ENCODE measurements at places on chromosomes 3 and 15.

DNA sequence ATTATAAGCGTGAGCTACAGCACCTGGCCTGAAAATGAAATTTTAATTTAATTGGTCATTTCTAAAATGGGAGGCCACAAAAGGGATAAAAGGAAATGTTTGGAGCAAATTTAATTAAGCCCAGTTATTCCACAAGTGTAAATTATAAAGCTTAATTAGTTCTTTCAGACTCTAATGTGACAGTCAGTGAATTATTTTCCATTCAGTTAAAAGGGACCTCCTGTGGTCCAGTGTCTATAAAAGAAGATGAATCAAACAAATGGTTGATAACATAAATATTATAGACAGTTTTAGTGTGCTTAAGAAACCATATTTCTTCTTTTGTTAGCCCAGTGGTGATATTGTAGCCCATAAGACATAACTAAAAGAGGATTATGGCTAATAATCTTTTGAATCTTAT is 66.4 kb downstream of the CNOT10 start:
- DNase-seq, result no peak

DNA sequence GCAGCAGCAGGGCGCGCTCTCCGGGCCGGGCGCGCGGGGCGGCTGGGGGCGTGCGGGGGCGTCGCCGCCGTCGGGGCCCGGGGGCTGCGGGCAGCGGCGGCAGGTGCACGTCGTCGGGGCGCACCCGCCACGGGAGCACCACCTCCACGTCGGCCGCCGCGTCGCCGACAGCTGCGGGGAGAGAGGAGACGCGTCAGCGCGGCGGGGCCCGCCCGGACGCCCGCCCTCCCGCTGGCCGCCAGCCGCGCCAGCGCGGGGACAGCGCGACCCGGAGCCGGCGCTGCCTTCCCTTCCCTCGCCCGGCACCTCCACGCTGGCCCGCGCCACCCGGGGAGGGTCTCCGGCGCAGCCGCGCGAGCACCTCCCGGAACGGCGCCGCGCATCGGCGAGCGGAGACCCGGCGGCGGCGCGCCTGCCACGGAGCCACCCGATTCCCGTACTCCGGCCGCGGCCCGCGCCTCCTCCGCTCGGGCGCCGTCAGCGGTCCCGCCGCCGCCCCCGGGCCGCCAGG is 481 bp downstream of the ADAMTS17 start:
- DNase-seq, result no peak

- DNase-seq, result no peak
Measured at GRCh38 chr15:38748710-38749109, 184.1 kb upstream of the RASGRP1 start.

DNA sequence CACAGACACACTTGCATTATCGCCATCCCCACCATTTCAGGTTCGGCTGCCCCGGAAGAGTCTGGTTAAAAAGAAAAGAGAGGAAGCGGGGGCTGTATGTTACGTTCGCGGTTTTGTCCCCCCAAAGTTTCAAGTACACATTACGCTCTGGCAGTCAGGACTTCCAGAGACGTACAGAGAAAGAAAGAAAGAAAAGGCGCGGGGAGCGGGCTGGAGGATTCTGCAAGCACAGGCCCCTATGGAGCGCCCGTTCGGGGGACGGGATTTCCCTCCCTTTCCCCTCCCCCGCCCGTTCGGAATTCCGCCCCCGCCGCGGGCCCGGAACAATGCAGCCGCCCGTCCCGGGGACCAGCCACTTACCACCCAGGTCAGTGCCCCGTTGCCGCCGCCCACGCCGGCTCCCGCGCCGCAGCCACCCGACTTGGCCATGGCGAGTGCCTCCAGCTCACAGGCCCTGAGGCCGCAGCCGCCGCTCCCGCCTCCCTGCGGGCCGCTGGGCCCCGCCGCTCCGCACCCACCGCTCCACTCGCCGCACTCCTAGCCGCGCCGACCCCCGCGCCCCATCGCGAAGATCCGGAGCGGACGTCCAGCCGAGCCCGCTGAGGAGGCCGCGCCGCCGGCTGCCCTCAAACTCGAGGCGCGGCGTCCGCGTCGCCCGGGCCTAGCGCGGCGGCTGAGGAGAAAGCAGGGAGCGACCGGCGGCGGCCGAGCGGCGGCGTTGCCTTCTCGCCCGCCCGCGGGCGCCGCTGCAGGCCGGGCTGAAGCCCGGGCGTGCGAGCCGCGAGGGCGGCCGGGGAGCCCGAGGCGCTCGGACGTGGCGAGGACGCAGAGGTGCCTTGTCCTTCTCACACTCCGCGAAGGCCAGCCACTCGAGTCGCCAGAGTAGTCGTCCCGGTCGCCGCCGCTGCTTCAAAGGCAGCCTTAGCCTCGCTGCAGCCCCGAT is 567 bp downstream of the TOP2B start:
- peak; percentile 77 for DNase-seq

- no peak for DNase-seq
Measured at GRCh38 chr3:185059766-185060165, 93.1 kb downstream of the C3orf70 start.

- DNase-seq, result no peak
Measured at GRCh38 chr15:40344217-40344616, 3.5 kb upstream of the CCDC9B start.

GRCh38 chr3:53195602-53196574 is 34.9 kb downstream of the PRKCD start:
- DNase-seq, result peak; percentile 49

GRCh38 chr3:194340757-194341400 is 10.2 kb downstream of the CPN2 start:
- no peak for DNase-seq

GRCh38 chr3:115330430-115330829 is 183.3 kb upstream of the ZBTB20 start:
- DNase-seq, result no peak

GRCh38 chr3:141477224-141477623 is 9.6 kb upstream of the RASA2 start:
- no peak for DNase-seq

- DNase-seq, result no peak
Measured at GRCh38 chr15:32991619-32992111, 202.8 kb downstream of the FMN1 start.

- DNase-seq, result no peak
Measured at GRCh38 chr15:68311464-68311835, 33.9 kb downstream of the FEM1B start.

DNA sequence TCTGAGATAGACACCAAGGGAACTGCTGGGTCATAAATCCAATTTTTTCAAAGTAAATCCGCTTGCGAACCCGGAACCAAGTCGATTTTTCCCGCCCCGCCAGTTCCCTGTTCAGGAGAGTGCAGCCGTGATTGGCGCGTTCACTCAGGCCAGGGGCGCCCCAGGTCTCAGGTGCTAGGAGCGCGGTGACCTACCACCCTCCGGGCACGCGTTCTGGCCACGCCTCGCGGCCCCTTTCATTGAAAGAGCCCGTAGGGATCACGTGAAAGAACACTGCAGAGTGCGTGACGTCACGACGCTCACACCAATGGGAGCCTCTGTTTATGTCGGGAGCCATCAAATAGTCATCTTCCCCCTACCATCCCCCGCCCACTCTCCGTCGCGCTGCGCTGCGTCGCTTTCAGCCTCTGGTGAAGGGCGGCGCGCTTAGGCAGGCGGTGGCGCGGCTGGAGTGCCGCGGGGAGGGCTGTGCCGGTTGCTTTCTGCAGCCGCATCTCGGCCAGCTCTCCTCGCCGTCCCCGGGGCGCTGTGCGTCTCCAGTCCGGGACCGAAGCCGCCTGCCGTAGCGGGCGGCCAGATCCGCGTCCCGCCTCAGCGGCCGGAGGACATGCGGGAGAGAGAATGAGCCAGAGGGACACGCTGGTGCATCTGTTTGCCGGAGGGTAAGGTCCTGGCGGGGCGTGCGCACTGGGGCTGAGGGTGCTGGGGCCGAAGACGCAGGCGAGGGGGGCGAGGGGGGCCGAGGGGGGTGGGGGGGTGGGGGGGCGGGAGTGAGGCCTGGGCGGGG is at the start of gene SLC25A36:
Gene SLC25A36, plus strand, starts transcription at position 403 of the 787 bp plus-strand sequence. Its CDS starts 219 bp downstream, at position 622.
- DNase-seq, result peak; percentile 93

- DNase-seq, result no peak
Measured at GRCh38 chr15:46416544-46416943, 781.7 kb downstream of the SQOR start.

GRCh38 chr3:17032407-17033034 is 147.8 kb downstream of the PLCL2 start:
- DNase-seq, result no peak

DNA sequence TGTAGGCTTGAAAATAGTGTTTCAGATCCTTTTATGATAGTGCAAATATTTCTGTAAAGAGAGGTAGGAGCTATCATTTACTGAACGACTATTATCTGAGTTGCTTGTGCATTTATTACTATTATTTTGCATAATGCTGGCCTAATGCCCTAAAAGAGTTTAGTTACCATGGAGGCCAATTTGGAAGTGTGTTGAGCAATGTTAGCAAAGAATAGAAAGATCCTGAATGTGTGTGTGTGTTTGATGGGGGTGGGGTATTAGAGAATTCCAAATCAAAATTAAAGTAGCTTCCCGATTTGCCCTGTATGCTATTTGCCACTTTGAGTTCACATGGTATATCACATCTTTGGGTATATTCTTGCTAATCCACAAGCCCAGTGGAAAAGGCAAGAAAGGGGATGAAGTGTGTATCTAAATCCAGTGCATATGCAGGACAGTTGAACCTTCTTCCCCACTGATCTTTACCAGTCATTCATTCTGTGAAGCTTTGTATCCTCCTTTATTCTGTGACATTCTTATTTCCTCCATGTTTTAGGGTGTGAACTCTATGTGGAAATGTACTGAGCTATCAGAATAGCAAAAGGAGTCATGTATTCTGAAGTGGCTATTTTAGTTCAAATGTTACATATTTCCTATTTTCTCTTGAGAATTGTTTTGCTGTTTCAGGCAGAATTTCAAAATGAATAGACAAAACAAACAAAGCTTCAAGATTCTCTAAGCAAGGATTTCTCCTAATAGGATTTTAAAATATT is 45.7 kb upstream of the PLSCR5 start:
- no peak for DNase-seq

- DNase-seq, result no peak
Measured at GRCh38 chr3:158763421-158763820, 31.2 kb upstream of the RARRES1 start.

- no peak for DNase-seq
Measured at GRCh38 chr15:92821491-92822116, 78.5 kb upstream of the CHD2 start.

DNA sequence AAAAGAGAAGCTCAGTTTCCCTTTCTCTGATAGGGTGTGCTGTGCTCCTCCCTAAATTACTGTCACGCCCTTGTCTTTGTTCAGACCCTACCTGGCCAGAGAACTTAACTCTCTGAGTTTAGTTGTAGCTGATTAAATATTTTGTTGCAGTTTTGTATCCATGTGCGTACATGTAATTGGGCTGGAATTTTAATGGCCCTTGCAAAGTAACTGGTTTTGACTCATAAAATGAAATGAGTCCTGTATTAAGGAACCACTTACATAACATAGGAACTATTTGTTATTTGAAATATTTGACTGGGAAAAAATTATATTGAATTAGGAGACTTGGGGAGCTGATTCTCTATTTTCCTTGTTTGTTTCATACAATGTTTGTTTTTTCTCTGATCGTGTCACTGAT is 80.2 kb downstream of the LRRK1 start:
- DNase-seq, result no peak

DNA sequence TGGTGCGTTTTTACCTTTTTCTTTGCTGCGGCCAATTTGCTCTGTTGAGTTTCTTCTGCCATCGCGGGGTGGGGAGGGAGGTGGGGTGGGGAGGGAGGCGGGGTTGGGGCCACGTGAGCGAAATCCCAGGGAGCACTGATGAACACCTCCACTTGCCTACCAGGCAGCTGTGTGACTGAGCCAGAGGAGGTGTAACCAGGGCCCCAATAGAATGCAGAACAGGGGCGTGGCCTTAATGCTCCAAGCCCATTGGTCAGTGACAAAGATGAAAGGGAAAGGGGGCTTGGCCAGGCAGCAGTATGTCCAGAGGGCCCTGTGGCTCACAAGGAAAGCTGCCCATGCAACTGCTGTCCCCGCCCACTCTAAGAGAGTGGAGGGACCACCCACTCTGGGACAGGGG is 21.4 kb upstream of the OR4F6 start:
- no peak for DNase-seq

- DNase-seq, result no peak
Measured at GRCh38 chr3:120066634-120067033, 27.6 kb downstream of the GSK3B start.

DNA sequence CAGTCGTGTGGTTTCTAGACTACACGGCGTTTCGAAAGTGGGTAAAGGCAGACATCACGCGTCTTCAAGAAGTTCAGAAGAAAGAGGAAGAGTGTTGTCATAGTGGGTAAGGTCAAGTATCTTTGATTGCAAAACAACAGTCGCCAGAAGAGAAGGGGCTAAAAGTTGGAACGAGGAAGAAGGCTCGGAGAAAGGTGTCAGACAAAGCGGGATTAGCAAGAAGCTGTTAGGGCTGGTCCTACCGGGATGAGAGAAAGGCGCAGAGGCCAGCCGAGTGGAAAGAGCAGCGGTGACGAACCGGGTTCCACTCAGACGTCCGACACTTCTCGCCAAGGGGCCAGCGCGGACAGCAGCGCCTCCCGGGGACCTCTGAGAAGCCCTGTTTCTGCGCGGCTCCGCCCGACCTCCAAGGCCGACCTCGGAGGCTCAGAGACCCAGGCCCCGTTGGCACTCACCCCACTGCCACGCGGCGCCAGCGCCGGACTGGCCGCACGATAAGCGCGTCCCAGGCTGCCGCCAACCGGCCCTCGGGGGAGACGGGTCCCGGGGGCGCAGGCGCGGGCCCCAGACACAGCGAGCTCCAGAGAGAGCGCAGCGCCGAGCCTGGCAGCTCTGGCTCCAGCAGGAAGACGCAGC is 436 bp downstream of the ADPGK start:
- DNase-seq, result peak; percentile 51

GRCh38 chr15:91783008-91783407 is 70.5 kb upstream of the SLCO3A1 start:
- DNase-seq, result no peak

- DNase-seq, result no peak
Measured at GRCh38 chr3:187957582-187957981, 196.4 kb upstream of the LPP start.

DNA sequence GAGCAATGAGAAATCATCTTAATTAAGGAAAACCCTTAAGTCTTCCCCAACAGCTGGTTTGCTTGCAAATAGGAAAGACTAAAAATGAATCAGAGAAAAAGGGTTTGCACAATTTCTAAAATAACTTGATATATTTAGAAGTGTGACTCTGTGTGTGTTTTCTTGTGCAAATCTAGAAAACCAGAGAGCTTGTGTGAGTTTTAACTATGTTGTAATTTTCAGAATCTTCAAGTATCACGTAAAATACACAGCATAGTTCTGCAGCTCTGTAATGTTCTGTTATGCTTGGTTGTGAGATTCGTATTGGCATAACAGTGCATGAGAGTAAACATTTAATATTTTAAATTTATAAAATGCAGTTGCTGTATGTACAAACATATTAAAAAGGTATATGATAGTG is 74.7 kb upstream of the GAP43 start:
- DNase-seq, result no peak

DNA sequence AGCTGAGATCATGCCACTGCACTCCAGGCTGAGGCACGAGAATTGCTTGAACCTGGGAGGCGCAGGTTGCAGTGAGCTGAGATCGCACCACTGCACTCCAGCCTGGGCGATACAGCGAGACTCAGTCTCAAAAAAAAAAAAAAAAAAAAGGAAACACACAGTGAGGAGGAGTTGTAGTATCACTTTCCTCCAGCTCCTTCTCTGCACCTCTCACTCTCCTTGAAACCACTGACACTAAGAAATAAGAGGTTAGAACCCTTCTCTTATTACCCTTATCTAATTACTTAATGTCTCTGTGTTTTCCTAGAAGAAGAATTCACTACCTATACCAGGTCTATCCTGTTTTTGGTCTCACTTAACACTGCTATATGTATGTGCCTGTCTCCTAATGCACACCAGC is 31.7 kb downstream of the RAB27A start:
- no peak for DNase-seq

Data from stimulated activated naive B cell treated with anti-CD40 and anti-IgM and Interleukin-4, amounts not matched to agents 10 μg/mL and 1 μg/mL and 100 μg/mL, for 72 hours (primary cell).